ENCODE measurements at places on chromosomes 11 and 22. TPM values are rescaled to one million over a fixed set of nuclear protein-coding genes. Genes with fewer than 3 reads are reported as not detected.

The PHF21B gene
- total RNA-seq, result not detected

The TRMU gene
- 26.7 TPM for total RNA-seq

The TBX1 gene
- under 0.01 TPM for total RNA-seq

The CHADL gene
- 0.45 TPM for total RNA-seq

The CCDC87 gene
- total RNA-seq, result 0.15 TPM

The TRIM51 gene
- not detected for total RNA-seq

The ELFN2 gene
- total RNA-seq, result 1.3 TPM

The ZNF280B gene
- 1.2 TPM for total RNA-seq

All from bronchus fibroblast of lung (primary cell).